ENCODE measurements at places on chromosomes 1 and 21.

GRCh38 chr1:29830383-29830782 lies 594.1 kb downstream of the PTPRU start:
- DNase-seq, result no peak

DNA sequence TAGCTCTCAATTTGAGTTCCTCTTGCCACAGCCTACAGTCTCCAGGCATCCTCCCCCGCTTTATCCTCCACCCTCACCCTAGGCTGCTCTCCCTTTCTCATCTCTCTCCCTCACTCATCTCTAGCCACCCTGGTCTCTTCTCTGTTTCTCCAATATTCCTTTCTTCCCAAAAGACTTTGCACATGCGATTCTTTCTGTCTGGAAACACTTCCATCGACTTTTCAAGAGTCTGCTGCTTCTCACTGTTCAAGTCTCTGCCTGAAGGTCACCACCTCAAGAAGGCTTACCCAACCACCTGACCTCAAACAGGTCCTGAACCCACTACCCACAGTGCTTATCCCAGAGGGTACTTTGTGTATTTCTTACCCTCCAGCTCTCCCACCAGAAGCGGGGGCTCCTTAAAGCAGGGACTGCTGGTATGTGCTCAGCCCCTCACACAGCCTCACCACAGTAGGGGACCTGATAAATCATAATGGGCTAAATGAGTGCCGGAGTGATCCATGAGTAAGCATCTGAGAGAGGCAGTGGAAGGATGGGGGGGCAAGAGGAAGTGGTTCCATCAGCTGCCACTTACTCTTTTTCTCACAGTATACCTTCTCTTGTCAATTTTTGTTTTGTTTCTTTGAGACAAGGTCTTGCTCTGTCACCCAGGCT lies 14.3 kb upstream of the KRTAP19-8 start:
- no peak for DNase-seq

DNA sequence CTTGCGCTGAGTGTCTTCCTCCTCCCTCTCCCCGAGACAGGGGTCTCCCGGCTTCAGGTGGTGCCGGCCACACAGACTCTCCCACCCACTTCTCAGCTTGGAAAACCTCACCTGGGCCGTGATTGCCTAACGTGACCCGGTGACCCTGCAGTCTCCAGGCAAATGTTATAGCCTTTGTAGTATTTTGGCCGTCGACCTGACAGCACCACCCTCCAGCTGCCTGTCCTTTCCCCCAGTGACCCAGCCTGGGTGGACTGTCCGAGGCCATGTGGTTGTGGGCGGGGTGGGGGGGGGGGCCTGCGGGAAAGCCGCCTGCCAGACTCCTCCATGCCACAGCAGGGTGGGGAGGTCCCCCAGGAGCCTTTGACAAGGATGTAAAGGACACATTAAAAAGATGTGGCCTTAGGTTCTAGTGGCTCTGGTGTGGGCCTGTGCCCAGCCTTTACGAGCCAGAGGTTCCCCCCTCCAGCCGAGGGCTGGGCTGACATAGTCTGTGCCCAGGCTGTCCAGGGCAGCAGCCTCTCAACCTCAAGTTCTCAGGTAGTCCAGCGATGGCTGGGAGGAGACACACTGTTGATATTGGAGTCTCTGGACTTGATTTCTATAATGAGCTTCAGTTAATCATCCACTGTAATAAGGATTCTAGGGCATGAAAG lies 8.1 kb downstream of the TOR3A start:
- no peak for DNase-seq

DNA sequence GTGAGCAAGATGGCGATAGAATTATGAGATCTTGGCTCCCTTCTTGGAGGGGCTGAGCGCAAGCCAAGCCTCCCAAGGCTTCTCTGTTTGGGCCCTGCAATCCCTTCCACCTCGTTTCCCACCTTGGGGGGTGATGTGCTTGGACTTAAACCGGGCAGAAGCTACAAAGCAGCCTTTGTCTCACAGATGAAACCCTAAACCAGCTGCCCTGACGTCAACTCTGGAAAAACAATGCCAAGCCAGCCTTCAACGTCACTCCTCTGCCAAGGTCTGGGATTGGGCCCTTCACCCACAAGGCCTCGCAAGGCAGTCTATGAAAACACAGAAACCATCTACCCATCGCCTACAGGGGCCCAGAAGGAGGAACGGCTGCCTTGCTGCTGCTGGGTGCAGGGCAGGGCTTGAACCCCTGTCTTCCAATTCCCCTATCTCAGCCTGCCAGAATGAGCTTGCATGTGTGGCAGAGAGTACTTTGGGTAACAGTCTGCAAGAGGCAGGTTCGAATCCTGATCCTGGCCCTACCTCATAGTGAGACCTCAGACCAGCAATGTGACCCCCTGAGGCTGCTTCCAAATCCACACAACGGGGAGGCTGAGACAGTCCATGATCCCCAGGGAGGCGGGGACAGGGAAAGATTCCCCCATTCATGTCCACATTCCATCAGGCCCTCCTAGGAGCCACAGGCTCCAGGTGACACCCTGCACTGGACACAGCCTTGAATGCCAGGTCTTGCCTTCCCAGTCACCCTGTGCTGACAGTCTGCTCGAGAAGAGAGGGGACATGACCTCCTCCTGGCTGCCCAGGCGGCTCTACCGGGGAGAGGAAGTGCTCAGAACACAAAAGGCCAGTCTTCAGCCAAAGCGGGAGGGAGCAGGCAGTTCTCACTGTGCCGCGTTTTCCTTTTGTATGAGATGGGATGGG lies 15.0 kb downstream of the IFFO2 start:
- DNase-seq, result no peak

DNA sequence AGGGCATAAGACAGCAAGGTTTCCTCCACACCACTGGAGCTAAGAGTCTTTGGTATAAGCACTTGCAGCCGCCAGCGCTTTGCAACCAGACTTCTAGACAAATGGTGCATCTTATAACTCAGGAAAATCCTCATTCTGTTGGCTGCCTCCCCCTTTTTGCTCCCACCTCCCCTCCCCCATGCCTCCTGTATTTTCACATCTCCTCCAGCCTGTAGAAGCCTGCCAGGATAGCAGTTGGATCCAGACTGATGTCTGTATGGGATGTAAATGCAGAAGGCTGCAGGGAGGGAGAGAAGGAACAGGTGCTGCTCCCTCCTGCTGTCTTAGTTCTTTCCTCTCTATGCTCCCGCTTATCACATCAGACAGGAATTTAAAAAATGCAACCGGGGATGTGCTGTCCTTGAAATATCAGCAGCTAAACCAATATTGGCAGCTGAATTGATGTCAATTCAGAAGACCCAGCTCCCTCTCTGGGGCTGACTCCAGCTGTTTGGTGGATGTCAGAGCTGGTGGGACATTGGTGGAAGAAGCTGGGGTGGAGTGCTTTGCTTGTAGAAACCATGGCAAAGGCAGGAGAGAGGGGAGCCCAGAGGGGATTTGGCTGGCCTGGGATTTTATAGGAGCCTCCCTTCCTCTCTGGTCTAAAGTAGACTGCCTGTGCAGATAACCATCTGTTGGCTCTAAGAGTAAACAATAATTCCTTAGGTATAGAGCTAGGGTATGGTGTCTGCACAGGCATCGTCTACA lies 53.5 kb downstream of the NFASC start:
- no peak for DNase-seq

DNA sequence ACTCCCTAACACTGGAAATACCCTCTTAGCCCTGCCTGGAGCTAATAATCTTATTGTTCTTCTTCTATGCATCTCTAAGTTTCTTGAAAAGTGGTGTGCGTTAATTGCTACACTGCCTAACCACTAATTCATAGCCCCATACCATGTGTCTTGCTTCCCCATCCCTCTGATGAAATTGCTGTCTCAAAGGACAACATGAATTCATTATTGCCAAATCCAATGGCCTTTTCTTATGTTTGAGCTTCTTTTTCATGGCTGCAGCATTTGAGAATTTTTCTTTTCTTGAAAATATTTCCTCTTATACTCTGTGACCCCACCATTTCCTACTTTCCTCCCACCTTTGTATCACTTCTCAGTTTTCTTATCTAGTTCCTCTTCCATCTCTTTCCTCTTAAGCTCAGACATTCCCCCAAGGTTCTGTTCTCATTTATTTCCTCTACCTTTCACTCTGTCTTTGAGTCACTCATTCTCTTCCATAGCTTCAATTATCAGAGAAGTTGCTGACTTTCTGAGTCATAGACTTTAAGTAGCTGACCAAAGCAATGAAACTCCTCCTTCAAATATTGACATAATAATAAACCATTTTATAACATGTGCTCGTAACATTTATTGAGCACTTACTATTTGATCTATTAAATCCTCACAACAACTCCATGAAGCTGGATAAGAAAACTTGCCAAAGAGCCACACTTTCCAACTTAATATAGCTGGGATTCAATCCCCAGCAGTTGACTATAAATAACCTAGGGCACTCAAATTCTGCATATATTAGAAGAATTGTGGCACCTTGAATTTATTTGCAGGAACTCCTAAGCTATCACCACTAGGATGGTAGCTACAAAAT lies 35.5 kb upstream of the ATP6V1G3 start:
- no peak for DNase-seq

DNA sequence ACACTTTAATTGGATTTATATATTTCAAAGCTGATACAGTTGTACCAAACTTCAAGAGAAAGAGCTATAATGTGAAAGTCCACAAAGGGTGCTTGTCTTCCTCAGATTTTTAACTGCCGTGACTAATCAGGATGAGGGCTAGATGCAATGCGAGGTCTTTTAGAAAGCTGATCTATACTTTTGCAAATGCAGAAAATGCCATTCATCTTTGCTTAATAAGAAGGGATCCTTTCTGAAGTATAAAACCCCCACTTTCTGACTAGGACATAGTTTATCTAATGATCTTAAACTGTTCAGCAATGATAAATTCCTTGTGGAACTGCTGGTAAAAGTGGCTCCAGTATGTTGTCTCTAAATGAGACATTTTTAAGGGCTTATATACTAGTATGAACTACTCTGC lies 102.7 kb upstream of the NGF start:
- DNase-seq, result no peak

GRCh38 chr1:116768416-116769103 lies 14.3 kb downstream of the CD2 start:
- no peak for DNase-seq

DNA sequence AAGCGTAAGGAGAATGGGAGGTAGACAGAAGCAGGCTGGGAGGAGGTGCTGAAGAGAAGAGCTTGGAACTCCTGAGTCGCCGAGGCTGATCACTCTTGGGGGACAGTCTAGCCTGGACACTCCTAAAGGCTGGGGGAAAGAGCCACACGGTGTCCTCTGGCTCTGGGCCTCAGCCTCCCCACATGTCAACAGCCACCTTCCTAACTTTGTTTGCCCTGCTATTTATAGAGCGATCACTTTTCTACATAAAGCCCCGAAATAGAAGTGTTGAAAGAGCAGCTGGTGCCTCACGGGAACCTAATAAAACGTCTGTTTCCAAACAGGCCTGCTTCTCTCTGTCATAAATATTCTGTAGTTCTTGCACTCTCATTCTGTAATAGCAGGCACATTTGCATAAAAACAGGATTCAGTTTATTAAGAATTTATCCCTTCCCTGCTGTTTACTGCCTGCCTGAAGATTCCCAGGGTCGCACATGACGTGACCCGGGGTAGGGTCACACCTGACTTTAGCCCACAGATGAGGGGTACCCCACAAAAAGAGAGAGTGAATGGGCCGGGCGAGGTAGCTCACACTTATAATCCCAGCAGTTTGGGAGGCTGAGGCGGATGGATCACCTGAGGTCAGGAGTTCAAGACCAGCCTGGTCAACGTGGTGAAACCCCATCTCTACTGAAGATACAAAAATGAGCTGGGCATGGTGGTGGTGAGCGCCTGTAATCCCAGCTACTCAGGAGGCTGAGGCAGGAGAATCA lies 212.5 kb downstream of the TOMM20 start:
- DNase-seq, result peak; percentile 68

DNA sequence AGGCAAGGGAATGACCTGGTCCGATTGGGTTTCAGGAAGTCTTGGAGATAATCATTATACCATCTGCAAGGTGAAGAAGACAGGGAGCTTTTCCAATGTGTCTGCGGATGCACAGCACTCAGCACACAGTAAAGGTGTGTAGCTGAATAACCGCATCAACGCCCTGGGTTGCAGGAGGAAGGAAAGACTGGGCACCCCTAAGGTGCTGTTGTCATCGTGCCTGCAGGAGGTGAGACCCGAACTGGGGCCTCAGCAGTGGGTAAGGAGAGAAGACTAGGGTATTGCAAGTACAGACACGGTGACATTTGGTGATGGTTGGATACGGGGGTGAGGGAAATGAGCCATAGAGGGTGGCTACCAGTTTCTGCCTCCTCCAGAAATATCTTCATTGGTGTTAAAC lies 1.1 kb upstream of the TRIM62 start:
- no peak for DNase-seq

DNA sequence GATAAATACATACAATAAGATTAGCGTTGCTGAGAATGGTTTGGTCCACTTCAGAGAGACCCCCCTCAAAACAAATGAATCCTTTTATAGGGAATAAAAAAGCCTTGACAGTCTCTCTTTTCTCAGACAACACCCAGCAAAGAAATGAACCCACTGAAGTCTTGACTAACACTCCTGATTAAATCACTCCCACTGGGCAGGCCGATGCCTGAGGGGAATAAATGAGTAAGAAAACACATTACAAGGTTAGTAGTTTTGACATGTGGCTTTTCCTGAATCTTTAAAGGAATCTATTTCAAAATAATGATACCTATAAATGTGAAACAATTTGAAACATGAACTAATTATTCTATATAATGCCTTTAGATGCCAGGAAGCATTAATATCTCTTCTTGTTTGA lies 146.9 kb upstream of the POGK start:
- no peak for DNase-seq

DNA sequence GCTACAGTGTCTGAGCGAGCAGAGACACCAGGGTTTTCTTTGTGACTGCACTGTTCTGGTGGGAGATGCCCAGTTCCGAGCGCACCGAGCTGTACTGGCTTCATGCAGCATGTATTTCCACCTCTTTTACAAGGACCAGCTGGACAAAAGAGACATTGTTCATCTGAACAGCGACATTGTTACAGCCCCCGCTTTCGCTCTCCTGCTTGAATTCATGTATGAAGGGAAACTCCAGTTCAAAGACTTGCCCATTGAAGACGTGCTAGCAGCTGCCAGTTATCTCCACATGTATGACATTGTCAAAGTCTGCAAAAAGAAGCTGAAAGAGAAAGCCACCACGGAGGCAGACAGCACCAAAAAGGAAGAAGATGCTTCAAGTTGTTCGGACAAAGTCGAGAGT lies 2.7 kb downstream of the ZBTB18 start:
- DNase-seq, result no peak

GRCh38 chr1:151516031-151516511 lies 4.9 kb downstream of the CGN start:
- no peak for DNase-seq

- DNase-seq, result no peak
These were observed 170.9 kb downstream of the ZBTB18 start for GRCh38 chr1:244221991-244222390.

- no peak for DNase-seq
These were observed 15.3 kb upstream of the COX20 start for GRCh38 chr1:244820131-244820530.

DNA sequence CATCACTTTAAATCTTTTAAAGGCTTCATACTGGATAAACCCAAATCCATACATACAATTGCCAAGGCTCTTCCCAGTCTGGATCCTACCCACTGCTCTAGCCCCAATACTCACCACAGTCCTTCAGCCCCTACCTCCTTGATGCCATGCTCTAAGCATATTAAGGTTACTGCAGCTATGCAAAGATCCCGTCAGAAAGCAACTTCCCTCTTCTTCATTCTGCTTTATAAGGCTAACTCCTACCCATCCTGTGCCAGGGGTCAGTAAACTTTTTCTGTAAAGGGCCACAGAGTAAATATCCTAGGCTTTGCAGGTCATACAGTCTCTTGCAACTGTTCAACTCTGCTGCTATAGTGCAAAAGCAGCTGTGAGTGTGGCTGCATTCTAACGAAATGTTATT lies 34.3 kb upstream of the MTF1 start:
- no peak for DNase-seq

- DNase-seq, result no peak
These were observed 483 bp downstream of the TCEANC2 start for GRCh38 chr1:54053745-54054437.

Measured in mesenchymal stem cell (in vitro differentiated cells and primary cell).